ENCODE measurements at places on chromosomes 4 and X.

GRCh38 chrX:21847342-21847741 is 7.9 kb downstream of the MBTPS2 start:
- no peak for DNase-seq

GRCh38 chrX:18701621-18702361 is 5.7 kb upstream of the PPEF1 start:
- DNase-seq = no peak

GRCh38 chr4:123622572-123622971 is 226.0 kb downstream of the SPRY1 start:
- no peak for DNase-seq

DNA sequence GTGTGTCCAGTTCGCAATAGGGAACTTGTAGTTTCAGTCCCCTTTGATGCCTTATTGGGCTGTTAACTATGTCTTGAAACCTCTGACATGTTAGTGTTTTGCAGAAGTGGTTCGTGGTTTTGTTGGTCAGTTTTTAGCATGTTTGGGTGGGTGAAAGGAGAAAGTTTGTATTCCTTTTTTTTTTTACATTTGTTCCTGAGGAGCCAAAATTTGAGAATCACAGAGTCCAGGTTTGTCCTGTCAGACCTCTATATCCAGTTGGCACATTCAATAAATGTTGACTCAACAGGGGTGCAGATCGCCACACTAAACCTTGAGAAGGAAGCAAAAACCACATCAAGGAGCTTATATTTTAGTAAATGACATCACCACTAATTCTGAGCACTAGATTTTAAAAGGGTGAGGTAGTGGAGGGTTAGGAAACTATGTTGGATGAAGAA is 26.2 kb downstream of the DLG3 start:
- DNase-seq = no peak

GRCh38 chrX:7146703-7147412 is 654 bp upstream of the STS start:
- DNase-seq = no peak

GRCh38 chrX:72392816-72393800 is 87.4 kb upstream of the CITED1 start:
- DNase-seq = no peak

DNA sequence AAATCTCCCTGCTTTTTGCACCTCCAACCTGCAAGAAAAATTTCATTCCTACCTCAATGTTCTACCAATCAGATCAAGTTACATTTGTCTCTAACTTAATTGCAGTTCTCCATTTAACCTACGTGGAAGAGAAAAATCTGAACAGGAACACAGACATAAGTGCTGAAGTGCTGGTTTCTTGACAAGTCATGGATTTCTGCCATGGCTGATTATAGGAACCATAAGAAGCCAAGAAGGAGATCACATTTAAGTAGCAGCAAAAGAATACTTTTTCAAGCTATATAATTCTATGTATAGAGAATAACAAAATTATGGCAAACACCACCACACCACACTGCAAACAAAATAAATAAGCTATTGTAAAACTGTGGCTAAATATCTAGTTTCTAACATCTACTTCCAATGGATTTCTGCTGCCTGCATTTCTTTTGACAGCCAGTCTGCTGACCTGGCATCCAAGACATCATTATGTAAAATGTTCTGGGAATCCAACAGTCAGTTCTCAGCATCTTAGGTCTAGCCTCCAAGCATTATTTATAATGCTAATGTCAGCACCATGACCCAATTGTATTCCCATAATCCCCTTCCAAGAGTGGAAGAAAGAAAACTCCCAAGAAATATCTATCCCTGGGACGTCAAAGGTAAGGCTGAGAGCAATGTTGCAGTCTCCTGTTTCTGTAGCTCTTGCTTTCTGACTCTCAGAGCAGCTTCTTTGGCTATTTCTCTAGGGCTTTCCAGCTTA is 50.8 kb upstream of the GAB1 start:
- DNase-seq = no peak

DNA sequence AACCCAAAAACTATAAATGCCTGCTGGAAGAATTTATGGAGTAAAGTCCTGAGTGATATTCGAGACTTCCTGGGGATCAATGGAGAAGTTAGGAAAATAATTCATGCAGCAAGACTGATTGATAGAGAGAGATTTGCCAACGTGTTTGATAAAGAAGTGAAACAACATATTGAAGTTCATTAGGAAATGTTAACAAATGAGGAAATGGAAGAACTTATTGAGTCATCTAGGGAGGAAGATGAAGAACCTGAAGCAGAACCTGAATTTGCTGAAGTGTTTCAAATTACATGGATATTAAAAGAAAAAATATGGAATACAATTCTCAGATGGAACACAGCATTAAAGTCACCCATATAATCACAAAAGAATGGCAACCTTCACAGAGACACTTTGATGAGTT is 39.0 kb downstream of the DDX60 start:
- no peak for DNase-seq

DNA sequence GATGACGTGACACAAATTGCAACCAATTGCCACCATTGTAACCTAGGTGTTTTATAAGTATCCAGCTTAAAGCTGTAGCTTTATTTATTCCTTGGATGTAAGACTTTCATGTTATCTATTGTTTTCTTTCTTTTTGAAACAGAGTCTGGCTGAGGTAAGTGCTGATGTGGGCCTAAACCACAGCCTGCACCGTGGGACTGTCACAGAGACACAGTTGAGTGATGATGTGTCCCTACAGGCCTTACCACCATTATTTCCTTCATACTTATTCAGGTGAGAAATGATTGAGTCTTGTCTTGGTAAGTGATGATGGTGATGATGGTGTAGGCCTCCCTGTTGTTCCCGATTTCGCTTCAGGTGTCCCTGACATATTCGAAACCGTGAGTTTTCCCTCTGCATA is 8.3 kb downstream of the ATXN3L start:
- DNase-seq = no peak

DNA sequence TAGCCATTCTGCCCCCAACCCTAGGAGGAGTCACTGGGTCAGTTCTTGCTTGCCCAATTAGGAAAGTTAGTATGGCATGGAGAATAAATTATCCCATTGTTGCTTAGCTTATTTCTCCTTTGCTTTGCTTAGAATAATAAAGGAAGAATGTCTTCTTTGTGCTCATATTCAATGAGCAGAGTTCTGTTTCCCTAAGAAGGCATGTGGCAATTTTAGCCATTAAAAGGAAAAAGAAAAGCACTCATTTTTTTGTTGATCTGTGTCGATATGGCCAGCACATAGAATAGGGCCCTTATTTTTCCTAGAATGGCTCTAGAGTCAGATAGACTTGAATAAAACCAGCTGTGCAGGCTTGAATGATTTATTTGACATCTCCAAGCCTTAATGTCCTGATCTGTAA is 166.4 kb upstream of the PPARGC1A start:
- no peak for DNase-seq

- DNase-seq = no peak
Measured at GRCh38 chrX:53044995-53045394, 3.6 kb upstream of the GPR173 start.

GRCh38 chr4:108906006-108906405 is 143.2 kb upstream of the ETNPPL start:
- no peak for DNase-seq

GRCh38 chr4:186570193-186570996 is 15.0 kb upstream of the MTNR1A start:
- no peak for DNase-seq

GRCh38 chr4:105632599-105632998 is 75.9 kb downstream of the INTS12 start:
- DNase-seq = no peak

- DNase-seq = no peak
Measured at GRCh38 chrX:105117621-105118020, 102.9 kb downstream of the TEX13A start.

DNA sequence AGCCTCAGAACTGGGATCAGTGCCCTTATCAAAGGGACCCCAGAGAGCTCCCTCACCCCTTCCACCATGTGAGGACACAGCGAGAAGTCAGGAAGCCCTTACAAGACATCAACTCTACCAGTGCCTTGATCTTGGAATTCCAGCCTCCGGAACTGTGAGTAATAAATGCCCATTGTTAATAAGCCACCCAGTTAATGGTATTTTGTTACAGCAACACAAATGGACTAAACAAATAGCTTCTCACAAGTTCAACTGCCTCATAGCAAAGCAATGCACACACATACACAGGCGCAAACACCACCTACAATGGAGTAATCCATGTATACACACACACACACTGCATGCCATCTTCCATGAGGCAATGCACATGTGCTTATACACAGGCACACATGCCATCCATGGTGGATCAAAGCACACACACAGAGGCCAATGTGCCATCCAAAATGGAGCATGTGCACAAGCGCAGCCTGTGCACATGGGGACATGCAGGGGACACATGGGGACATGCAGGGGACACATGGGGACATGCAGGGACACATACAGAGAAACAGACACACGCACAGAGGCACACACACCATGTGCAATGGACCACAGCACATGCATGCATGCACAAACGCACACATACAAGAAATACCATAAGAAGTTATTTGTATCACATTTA is 137.6 kb upstream of the TBL1X start:
- no peak for DNase-seq

GRCh38 chr4:90120037-90120436 is 7.2 kb upstream of the CCSER1 start:
- no peak for DNase-seq

- DNase-seq = no peak
Measured at GRCh38 chrX:140723121-140723715, 13.7 kb downstream of the LINC00632 start.

DNA sequence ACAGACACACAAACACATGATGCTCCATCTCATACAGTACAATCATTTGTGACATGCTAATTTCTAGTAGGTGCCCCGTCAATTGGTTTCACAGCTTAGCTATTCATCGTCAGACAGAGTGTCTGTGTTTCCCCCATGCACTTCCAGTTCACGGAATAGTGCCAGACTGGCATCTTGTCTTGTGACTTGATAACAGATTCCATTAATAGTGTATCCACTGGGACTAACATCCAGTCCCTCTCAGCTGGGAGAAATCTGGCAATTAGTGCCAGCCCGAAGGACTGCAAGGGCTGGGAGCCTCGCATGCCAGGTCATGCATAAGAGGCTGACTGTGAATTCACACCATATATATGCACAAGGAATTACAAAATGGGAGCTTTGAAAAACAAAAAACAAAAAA is 20.2 kb upstream of the GATB start:
- no peak for DNase-seq

DNA sequence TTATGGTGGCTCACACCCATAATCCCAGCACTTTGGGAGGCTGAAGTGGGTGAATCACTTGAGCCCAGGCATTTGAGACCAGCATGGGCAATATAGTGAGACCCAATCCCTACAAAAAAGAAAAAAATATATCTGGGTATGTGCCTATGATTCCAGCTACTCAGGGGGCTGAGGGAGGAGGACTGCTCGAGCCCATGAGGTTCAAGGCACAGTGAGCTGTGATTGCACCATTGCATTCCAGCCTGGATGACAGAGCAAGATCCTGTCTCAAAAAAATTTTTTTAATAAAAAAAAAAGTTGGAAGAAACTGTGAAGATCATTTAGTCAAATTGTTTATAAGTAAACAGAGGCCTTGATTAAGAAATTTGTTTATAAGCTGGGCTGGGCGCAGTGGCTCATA is 39.7 kb downstream of the KLHL8 start:
- no peak for DNase-seq

GRCh38 chr4:77917601-77918000 is 55.0 kb downstream of the MRPL1 start:
- DNase-seq = no peak

- no peak for DNase-seq
Measured at GRCh38 chr4:162891788-162892707, 274.6 kb downstream of the NAF1 start.

- no peak for DNase-seq
Measured at GRCh38 chrX:41522081-41522480, 74.9 kb downstream of the NYX start.

DNA sequence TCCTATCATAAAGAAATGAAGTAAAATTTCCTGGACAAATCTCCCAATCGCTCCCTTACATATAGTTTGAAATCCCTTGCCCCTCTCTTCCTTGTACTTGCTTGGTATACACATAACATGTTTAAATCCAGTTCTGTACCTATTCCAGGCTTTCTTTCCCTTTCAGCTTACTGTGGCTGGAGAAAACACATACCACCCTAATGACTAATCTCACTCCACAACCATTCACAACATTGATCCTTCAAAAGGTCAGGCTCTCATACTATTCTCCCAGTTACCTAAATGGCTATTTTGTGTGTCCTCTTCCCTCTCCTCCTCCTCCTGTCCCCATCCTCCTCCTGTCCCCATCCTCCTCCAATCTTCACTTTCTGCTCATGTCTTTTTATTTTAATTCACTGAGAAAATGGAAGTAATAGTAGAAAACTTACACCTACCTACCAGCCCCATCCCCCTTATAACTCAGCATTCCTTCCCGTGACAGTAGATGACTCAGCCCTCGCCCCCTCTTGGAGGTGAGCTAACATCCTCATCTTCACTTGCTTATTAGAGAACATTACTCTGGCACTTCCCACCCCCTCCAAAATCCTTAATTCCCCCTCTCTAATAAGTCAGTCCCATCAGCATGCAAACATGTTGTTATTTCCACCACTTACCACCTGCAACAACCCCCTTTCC is 77.5 kb downstream of the IL15 start:
- no peak for DNase-seq

- DNase-seq = no peak
Measured at GRCh38 chr4:120466429-120466828, 399.8 kb upstream of the MAD2L1 start.

GRCh38 chrX:110338935-110339334 is 19.7 kb upstream of the RTL9 start:
- no peak for DNase-seq

DNA sequence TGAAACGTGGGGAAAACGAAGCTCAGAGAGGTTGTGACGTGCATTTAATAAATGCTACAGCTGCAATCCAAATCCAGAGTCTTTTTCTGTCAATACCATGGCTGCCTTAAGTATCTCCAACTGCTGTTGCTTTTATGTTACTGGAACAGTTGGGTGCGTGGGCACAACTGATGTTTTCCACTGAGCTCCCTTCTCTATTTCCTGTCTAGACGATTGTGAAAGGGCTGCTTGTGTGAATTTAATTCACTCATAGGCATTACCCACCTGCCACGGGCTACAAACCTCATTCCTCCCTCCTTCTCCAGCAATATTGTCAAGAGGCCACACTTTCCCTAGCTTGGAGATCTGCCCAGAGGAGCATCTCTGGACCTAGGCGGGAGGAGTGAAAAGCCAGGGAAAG is 526.0 kb downstream of the MID1IP1 start:
- DNase-seq = no peak

- DNase-seq = no peak
Measured at GRCh38 chr4:5808081-5808741, 84.7 kb downstream of the CRMP1 start.

- DNase-seq = no peak
Measured at GRCh38 chr4:142331646-142332045, 514.5 kb downstream of the INPP4B start.

DNA sequence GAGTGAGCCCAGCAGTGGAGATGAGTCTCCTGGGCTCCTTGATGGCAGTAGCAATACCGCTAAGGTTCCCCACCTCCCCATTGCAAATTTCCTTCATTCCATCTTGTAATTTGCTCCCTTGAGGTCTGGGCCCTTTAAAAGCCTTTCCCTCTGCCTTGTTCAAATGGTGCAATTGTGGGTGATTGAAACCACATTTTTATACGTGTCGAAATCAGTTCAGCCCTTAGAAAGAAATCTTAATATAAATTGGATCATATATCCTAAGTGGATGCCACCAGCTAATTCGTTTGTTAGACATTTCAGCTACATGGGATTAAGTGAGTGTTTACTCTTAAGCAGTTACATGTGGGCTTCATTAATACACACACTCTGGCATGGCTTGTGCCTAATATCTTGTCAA is 68.6 kb downstream of the NHS start:
- no peak for DNase-seq

Measured in neural crest cell (in vitro differentiated cells).